ENCODE measurements at places on chromosomes 7 and 10.

GRCh38 chr7:89680161-89680560 lies 474.1 kb upstream of the STEAP1 start:
- no peak for DNase-seq

- no peak for DNase-seq
Measured at GRCh38 chr7:39624442-39624807, 1.1 kb downstream of the RALA start.

- no peak for DNase-seq
Measured at GRCh38 chr10:15451137-15452094, 80.3 kb upstream of the FAM171A1 start.

DNA sequence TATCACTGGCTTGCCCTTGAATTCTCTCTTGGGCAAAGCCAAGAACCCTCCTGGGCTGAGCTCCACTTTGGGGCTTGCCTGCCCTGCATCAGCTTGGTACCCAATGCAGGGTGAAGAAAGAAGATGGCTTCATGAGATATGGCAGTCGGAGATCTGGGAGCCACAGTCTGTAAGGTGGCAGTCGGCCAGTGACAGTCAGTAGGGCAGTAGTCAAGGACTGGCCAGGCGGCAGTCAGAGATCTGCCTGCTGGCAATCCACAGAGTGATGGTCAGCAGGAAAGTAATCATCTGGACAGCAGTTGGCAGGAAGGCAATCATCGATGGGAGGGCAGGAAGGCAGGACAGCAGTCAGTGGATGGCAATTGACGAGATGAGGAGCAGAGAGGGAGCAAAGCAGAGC lies 32.6 kb upstream of the CNNM1 start:
- no peak for DNase-seq

- DNase-seq: no peak
Measured at GRCh38 chr10:93181271-93182048, 107.8 kb downstream of the CYP26A1 start.

- no peak for DNase-seq
Measured at GRCh38 chr10:1567742-1568495, 169.4 kb downstream of the ADARB2 start.

DNA sequence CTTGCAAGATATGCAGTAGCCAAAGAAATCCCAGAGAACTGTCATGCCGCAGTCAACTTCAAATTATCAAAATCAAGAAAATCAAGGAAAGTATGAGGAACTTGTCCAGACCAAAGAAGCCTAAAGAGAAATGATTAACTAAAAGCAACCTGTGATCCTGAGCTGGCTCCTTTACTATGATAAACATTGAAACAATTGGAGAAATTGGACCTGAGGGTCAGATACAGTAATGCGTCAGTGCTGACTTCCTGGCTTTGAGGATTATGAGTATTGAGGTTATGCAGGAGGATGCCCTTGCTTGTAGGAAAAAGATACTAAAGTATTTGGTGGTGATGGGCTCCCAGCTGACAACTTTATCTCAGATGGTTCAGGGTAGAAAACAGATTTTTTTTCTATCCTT lies 324.7 kb upstream of the AKR1E2 start:
- no peak for DNase-seq

GRCh38 chr10:131842351-131843088 lies 58.3 kb upstream of the PPP2R2D start:
- DNase-seq: no peak

DNA sequence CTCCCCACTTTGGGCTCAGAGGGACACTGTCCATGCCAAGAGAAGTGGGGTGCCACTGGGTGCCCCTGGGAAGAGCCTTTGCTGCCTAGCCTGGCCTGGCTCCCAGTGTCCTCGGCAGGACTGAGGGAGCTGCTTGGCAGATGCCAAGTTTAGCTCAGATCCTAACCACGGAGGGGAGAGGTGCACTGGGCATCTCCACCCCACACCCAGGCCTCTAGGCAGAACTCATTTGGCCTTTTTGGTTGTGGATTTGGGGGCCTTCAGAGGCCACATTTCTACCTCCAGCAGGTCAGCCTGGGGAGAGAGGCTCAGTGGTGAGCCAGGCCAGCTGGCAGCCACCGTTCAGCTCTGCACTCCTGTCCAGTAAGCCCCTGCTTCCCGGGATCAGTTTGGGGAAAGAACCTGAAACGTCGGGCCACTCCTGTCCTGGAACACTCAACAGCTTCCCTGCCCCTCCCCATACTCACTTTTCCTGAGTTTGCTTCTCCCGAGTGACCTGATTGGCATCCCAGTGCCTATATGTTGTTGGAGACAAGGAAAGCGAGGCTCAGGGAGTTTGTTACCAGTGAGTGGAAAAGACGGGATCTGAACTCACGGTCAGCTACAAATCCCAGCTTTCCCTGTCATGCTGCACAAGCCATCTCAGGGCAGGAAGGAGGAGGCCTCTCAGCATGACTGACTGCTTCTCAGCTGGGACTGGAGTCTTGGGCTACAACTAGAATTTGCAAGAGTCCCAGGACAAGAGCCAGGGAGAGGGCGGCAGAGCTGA lies 11.2 kb upstream of the CXCL12 start:
- DNase-seq: no peak

DNA sequence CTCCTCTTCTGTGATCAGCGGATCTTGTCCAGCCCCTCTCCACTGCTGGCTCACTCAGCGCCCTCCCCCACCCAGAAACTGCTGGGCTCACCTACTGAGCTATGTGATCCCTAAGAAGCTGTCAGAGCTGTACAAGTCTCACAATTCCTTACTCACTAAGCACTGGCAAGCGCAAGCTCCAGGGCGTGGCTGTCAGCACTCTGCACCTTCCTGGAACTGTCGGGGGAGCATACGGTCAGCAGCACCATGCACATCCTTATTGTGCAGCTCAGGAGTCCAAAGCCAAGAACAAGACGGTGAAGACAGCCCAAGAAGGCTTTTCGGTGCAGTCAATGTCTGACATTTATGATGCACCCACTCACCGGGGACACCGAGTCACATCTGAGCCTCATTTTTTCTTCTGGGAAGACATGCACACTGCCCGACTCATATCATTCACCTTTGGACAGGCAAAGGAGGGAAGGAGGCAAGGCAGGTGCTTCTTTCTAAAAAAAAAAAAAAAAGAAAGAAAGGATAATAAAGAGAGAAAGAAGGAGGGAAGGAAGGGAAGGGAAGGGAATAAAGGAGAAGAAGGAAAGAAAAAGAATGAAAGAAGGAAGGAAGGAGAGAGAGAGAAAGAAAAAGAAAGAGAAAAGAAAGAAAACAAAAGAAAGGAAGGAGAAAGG lies 56.3 kb downstream of the ASB13 start:
- DNase-seq: no peak

- no peak for DNase-seq
Measured at GRCh38 chr7:67847092-67847787, 850.6 kb downstream of the TYW1 start.

- DNase-seq: no peak
Measured at GRCh38 chr10:77410523-77410922, 227.1 kb downstream of the KCNMA1 start.

- DNase-seq: no peak
Measured at GRCh38 chr10:53537508-53537907, 764.9 kb upstream of the MBL2 start.

DNA sequence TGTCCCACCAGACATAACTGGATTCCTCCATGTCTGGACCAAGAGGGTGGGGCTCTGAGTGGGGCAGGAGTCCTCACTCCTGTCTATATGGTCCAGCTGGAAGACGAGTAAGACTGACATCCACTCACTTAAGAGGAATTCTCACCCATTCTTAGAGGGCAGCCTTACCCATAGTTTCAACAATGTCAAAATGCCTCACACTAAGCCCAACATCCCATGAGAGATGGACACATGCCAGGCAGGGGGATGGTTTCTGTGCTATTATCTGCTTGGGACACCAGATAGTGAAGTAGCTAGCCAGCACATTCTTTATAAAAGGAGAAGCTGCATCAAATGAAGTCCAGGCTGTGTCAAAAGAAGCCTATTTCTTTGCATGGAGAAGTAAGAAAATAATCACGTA lies 4.7 kb upstream of the LANCL2 start:
- no peak for DNase-seq

DNA sequence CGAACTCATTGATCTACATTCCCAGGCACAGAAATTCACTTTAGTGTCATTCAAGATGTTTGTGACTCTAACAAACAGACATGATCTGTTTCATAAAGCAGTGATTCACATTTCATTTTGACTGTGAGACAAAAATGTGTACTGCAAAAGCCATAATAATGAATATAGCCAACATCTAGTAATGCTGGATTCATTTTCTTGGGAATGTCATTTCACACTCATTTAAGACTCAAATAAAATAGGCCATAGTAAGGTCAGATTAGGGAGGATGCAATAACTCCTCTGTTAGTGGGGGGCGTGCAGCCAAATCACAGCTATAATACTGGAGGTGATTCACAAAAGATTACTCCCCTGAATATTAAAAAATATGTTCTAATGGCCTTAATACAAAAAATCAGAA lies 566.6 kb upstream of the ZWINT start:
- no peak for DNase-seq

- no peak for DNase-seq
Measured at GRCh38 chr7:26897928-26898327, 33.5 kb upstream of the SKAP2 start.

GRCh38 chr7:108810756-108811385 lies 241.2 kb downstream of the DNAJB9 start:
- no peak for DNase-seq

DNA sequence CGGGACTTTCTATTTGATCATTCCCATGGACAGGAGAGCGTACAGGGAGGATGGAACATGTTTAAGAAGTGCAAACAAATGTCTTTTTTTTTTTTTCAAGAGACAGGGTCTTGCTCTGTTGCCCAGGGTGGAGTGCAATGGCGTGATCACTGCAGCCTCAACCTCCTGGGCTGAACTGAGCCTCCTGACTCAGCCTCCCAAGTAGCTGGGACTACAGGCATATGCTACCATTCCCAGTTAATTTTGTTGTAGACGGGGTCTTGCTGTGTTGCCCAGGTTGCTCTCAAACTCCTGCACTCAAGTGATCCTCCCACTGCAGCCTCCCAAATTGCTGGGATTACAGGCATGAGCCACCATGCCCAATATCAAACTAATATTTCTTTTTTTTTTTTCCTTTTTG lies 40.5 kb downstream of the SPDYE5 start:
- no peak for DNase-seq
